ENCODE measurements at places on chromosomes 2 and 18.

DNA sequence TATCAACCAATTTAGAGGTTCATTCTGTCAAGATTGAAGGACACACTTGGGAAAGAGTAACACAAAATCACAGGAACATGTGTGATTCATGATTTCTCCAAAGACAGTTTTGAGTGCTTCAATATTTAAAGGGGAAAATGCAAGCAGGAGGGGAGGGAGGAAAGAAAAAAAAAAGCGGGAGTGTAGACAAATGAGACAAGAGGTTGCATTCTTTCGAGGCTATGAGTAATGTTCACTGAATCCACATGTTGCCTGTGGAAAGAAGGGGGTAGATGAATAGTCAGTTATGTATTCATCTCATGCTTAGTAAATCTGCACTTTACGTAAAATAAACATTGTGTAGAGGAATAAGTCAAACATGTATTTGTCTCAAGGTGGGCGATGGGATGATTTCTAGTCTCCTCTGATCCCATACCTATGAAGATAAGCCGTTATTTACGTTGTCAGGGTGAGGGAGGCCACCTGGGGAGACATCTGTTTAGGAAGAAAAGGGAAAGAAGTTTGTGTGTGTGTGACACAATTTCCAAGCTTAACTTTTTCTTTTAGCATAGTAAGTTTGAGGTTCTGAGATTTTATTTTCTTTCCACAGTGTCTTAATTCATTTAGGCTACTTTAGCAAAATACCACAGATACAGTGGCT is 211.0 kb upstream of the ZC3H15 start:
- DNase-seq: no peak

DNA sequence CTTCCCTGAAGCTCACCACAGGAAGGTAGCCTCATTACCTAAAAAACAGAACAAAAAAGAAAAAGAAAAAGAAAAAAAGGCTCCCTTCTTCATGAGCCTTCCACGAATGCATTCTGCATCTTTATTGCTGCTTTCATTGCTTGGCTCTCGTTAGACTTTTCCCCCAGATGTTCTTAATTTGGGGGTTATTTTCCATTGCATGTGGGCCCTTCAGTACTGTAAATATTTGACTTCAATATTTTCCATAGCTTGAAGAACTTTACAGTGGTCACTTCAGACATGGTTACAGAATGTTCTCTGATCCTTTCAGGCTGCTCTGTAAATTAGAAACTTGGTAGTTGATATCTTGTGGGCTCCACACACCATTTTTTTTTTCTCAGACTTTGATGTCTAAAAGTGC is 65.6 kb upstream of the COPS8 start:
- no peak for DNase-seq

DNA sequence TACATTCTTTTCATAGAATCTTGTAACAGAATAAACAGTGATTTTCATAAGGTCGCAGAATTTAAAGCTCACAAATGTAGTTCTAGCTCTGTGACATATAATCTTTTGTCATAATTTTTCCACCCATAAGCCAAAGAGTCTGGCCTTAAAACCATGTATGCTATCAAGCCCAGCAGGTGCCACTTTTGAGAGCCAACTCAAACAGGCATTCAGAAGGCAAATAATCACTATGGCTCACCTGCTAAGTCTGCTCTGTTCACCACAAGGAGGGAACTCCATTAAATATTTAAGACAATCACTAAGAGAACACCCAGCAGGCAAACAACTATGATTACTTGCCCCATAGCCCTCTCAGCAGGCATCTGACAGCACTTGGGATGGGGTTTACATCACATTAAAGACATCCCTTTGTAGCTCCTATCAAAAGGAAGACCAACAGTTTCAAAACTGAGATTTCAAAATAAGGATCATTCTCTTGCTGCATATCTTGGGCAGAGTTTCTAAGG is 241.6 kb downstream of the PDE11A start:
- DNase-seq: no peak

DNA sequence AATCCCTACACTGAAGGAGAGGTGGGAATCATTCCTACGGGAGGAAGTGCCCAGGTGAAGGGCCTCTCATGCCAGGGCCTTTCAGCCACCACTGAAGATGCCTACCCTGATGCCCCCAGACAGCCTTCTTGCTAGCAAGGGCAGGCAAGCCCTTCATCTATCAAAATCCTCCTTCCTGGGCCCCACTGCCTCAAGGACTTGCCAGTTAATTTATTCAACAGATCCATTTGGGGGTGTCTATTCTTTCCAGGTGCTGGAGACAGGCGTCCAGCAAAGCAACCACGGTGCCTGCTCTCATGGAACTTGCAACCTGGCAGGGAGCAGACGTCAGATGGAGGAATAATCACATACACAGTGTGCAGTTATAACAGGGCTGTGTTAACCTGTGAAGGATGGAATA is 95.5 kb downstream of the GYPC start:
- DNase-seq: no peak

DNA sequence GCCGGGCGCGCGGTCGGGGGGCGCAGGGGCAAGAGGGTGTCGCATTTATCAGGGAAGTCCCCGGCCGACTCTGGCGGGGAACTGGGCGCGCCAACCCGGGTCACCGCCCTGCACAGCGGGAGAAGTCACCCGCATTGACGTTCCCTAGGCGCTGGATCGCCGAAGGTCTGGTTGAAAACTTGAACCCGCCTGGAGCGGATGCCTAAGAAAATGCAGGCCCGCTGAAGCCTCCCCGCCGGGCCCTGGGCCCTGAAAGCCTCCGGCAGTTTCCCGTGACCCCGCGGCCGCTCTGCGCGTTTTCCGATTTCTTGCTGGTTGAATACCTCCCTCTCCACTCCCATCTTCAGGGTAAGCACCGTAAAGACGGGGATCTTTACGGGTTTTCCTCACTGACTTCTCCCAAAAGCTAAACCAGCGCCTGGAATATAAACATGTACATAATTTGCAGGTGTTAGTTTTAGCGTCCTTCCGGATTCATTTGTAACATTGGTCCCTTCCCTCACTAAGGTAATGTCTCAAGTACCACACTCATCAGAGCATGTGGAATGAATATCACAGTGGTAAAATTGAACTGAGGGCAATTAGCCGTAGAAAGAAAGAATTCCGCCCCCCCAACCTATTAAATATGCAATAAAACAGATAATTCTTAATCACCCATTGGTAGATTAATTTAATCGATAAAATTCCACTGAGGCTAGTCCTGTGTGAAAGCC is 675 bp upstream of the SPIRE1 start:
- DNase-seq: no peak

GRCh38 chr2:231541645-231542044 is 11.4 kb upstream of the NMUR1 start:
- no peak for DNase-seq

- DNase-seq: no peak
Observed at GRCh38 chr2:162566666-162567065, 222.7 kb downstream of the GCA start.

GRCh38 chr2:113124984-113125855 is 2.2 kb upstream of the IL1RN start:
- DNase-seq: no peak

- no peak for DNase-seq
Observed at GRCh38 chr18:44937960-44938719, 257.5 kb downstream of the SETBP1 start.

DNA sequence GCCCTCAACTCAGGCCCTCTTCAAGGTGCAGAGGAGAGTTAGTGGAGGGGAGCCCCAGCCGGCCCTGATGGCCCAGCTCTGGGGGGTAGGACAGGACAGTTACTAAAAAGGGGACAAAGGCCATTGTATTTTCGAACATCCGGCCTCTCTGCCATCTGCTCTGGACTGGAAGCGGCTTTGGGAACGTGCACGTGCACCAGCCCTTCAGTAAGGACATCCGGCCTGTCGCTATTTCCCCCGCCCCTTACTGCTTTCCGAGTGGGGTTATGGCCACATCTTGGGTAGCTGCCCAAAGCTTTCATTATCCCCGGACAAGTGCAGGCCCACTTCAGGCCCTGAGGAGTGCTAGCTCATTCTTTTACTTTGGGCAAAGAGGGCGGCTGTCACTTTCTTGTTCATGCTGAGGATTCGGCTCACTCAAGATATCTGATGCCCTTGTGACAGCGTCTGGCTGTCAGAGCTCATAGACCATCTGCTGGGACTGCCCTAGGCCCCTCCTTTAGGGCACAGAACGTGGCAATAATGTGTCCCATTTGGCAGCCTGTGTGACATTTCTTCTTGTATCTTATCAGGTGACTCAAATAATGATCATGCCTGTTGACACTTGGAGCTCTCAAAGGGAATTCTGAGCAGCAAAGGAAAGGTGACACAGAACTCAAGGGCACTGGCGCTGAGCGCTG is 17.5 kb downstream of the SLC4A3 start:
- DNase-seq: no peak

GRCh38 chr2:191322828-191323506 is 77.8 kb downstream of the MYO1B start:
- no peak for DNase-seq

DNA sequence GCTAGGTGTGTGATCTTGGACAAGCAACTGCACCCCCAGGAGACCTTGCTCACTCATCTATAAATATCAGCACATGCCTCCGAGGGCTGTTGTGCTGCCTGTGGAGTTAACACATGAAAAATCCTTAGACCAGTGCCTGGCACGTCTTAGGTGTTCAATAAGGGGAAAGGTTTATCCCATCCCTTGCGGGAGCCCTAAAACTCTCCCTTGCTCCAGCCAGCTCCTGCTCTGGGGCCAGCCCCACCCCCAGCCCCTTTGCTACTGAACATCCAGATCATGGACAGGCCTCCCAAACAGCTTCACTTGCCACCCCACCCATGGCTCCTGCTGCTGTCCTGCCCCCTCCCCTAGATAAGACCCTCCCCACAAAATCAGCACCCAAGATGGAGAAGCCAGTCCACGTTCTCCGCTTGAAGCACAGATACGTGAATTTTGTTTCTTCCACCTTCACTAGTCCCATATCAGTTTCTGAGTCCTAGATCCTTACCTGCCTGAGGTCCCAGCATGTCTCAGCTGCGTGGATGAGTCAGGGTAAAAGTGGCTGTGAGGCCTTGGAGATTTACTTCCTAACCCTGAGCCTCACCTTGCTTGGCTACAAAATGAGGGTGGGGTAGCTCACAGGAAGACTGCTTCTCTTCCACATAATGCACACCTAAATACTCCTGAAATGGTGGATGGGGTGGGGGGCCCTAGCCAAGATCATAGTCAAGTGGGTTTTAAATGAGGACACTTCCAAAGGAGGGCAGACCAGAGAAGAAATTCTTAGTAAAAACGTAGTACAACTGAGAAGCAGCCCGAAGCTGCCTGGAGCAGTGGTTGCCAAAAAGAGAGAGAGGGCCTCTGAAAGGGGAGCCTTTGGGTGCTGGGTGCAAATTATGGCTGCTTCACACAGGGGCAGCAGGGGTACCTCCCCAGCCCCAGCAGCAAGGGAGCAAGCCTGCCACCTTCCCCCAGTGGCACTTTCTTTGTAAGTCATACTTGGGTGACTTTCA is 40.4 kb downstream of the C1QL2 start:
- DNase-seq: no peak

DNA sequence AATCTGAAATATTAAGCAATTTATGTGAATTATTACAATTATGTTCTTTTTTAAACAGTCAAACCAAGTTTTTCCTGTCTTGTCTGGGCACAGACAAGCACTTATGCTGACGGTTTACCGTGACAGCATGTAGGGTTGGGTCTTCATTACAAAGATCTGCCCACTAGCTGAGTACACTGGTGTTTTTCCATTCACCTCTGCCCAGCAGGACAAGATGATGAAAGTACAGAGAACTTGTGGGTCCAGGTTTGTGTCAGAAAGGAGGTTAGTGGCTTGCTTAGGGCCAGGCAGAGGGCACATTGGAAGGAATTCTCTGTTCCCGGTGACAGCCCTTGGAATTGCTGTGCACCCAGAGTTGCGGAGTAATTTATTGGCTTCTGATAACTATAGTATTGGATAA is 14.0 kb downstream of the NABP1 start:
- no peak for DNase-seq

GRCh38 chr2:70685771-70686171 is 82.2 kb downstream of the ADD2 start:
- DNase-seq: no peak

- no peak for DNase-seq
Observed at GRCh38 chr2:231294571-231295362, 96.3 kb downstream of the ARMC9 start.

DNA sequence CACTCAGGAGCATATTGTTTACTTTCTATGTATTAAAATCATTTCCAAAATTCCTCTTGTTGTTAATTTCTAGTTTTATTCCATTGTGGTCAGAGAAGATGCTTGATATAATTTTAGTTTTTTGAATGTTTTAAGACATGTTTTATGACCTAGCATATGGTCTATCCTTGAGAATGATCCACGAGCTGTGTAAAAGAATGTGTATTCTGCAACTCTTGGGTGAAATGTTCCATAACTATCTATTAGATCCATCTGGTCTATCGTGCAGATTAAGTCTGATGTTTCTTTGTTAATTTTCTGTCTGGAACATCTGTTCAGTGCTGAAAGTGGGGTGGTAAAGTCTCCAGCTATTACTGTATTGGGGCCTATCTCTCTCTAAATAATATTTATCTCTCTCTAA is 83.3 kb upstream of the EPAS1 start:
- DNase-seq: no peak

DNA sequence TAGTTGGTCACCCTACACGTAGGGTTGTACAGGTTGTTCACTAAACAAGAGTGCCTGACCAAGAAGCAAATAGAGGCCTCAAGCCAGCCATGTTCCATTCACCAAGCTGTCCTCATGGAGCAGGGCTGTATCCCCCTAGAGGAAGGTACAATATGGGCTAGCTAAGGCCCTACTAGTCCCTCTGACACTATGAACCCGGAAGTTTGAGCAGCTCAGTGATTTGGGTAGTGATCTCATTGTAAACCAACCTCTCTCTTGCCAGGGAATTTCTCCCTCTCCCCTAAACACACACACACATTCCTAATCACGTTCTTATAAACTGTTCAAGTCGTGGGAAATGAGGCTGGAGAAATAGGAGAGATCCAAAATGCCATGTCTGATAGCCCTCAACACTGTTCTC is 6.7 kb upstream of the CYS1 start:
- DNase-seq: no peak

DNA sequence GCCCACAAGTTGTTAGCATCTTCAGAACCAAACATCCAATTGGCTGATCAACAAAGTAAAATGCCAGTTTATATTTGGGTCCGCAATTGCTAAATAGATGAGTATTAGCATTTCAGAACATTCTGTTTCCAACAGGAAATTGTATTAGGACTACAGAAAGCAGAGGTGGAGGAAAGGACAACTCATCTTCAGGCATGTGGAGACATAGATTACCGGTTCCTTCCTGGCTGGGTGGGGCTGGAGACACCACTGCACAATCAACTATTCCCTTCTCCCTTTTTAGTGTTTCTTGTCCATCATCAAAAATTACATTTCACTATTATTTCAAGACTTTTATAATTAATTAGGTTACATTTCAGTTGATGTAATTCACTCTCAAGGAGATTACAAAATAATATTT is 83.8 kb downstream of the ADAM23 start:
- no peak for DNase-seq

- DNase-seq: no peak
Observed at GRCh38 chr2:39930175-39930917, 151.3 kb upstream of the THUMPD2 start.

Data from right lobe of liver (tissue), 6 donors.